Fibroblast of gingiva (primary cell): ENCODE measurements at places on chromosomes 16 and 17.

DNA sequence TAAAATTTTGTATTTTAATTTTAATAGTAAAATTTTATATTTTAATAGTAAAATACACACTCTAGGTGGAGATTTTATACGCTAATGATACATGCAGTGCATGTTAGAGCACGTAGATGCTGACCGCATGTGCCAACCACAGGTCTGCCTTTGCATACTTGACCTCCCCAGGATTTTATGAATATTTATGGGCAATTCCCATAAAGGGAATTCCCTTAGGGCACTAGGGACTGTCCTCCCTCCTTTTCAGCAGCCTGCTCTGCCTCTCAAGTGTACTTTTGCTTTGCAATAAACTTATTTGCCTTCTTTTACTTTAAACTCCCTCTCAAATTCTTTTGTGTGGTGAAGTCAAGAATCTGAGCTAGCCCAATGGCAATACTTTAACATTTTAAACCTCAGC, 217.7 kb upstream of the CDH8 start:
- no peak for DNase-seq

DNA sequence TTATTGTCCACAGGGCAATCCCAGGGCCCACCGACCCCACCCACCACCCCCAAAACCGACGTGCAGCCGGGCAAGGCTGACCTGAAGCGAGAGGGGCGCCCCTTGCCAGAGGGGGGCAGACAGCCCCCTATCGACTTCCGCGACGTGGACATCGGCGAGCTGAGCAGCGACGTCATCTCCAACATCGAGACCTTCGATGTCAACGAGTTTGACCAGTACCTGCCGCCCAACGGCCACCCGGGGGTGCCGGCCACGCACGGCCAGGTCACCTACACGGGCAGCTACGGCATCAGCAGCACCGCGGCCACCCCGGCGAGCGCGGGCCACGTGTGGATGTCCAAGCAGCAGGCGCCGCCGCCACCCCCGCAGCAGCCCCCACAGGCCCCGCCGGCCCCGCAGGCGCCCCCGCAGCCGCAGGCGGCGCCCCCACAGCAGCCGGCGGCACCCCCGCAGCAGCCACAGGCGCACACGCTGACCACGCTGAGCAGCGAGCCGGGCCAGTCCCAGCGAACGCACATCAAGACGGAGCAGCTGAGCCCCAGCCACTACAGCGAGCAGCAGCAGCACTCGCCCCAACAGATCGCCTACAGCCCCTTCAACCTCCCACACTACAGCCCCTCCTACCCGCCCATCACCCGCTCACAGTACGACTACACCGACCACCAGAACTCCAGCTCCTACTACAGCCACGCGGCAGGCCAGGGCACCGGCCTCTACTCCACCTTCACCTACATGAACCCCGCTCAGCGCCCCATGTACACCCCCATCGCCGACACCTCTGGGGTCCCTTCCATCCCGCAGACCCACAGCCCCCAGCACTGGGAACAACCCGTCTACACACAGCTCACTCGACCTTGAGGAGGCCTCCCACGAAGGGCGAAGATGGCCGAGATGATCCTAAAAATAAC, 3.0 kb downstream of the SOX9 start:
- no peak for DNase-seq

DNA sequence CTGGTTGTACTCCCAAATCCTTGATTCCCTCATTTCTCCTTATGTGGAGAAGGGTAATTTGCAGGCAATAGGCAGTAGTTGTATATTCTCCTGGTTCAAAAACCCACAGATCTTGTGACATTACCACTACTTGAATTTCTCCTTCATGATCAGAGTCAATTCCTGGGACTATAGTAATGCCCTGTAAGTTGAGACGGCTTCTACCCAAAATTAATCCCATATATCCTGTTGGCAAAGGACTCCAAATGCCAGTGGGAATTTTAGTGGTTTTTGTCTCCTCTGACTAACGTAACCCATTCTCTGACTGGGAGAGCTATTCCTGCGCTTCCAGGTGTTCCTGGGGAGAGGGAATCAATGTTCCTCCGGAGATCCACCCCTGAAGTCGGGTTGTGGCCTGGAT, 11.6 kb upstream of the ZNF689 start:
- peak; percentile 80 for DNase-seq

DNA sequence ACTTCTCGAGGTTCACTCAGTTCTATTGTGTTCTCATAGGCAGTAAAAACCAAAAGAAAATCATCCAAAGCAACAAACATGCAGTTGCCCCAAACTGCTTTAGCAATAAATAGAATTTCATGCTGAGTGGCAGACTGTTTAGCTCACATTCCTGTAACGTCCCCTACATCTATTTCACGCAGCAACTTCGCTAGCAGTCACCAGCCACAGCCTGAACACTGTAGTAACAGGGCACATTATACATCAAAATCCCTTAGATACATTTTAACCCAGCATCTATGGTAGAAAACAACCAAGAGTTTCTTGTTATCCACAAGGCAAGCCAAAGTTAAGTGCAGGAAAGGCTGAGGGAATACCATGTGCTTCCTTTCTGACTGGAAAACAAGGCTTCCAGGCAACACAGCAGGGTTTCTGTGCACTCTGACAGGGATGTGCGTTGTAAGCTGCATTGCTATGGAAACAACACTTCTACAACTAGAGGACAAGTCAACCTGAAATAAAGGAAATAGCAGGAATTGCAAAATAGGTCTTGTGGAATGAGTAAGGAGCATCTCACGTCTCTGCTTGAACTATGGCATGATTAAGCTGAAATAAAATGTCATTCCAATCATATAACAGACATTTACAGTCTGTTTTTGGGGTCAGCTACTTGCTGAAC, 55.4 kb downstream of the CFDP1 start:
- peak; percentile 98 for DNase-seq

GRCh38 chr16:10090816-10091215, 91.4 kb downstream of the GRIN2A start:
- peak; percentile 65 for DNase-seq

DNA sequence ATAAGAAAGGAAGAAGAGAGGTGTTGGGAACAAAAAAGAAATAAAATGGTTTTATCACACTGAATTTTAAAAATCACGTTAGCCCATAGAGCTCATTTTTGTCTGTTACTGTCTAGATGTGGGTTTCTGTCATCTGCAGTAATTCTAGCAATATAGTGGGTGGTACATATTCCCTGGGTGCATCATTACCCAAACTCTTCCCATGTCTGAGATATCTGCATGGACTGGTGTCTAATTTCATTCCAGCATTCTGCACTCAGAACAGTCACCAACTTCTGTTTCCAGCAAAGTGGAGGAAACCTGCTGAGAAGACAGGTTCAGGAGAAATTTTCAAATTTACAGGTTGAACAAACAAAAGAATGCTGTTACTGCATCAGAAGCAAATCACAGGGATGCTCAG, 263.8 kb downstream of the CDH11 start:
- DNase-seq: no peak

- DNase-seq: no peak
Measured at GRCh38 chr17:72931163-72931562, 161.3 kb downstream of the SLC39A11 start.

GRCh38 chr17:34764716-34765115, 185.3 kb downstream of the TMEM132E start:
- DNase-seq: no peak

GRCh38 chr16:29307598-29308507, 98.7 kb downstream of the NPIPB11 start:
- DNase-seq: peak; percentile 17

DNA sequence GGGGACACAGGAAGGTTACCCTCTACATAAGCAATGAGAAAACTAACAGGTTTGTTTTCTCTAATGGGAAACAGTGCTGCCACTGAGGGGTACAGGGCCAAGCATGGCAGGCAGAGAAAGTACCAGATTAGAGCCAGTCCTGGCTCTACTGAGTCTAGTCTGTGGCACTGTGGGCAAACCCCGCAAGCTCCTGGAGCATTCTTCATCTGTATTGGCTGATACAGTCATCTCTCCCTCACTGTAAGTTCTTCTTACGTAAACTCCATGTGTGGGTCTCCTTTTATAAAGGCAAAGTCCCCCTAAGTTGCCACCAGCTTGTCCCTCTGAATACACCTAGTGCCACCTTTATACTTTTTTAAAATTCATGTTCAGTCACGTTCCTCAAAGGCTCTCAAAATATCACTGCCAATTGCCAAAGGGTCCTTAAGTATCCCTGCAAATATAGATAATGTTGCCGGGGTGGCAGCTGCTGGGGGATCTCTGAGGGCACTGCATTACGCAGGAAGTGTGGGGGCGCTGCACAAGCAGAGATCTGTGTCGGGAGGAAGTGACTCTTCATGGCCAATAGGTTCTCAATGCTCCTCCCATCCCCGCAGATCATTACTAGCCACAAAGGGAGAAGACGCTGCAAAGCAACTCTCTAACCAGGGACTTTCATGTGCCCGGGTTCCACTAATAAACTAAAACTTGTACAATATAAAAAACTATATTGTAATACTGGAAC, 18.8 kb downstream of the XPO6 start:
- DNase-seq: no peak

DNA sequence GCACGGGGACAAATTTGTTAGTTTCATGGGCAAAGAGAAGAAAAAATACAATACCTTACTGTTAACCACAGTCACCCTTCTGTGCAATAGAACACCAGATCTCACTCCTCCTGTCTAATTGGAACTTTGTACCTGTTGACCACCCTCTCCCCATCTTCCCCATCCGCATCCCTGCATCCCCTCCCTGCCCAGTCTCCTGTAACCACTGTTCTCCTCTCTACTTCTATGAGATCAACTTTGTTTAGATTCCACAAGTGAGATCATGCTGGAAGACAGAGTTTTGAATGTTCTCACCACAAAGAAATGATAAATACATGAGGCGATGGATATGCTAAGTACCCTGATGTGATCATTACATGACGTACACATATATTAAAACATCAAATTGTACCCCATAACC, 47.7 kb downstream of the CLEC16A start:
- DNase-seq: peak; percentile 42

GRCh38 chr17:56897646-56898424, 16.0 kb downstream of the TRIM25 start:
- no peak for DNase-seq

DNA sequence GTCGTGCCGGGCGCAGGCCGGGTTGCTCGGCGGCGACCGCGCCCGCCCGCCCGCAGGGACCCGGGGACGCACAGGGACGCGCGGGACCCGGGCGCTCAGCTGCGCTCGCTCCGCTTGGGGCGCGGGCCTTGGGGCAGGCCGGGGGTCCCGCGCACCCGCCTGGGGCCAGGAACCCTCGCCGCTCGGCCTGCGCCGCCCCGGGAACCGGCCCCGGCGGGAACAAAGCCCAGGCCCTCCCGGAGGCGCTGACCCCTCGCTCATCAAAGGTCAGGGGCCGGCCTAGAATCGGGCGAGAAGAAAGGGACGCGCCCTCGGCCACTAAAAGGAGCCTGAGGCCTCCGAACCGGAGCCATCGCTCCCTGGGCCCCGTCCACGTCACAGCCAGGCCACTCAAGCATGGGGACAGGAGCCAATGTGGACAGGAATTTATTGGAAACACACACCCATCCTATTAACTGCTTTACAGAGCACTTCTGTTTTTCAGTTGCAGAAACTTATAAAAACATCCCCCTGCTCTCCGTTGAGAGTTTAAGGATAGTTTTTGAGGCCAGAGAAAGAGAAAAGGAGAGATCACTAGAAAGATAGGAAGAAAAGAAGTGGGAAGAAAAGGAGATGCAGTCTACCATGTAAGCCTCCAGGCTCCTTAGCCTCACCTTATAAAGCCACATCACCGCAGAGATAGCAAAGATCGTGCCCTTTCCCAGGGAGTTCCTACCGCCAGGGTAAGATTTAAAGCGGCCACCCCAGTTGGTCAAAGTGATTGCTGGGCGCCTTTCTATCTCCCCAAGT, 558 bp upstream of the ZFHX3 start:
- peak; percentile 62 for DNase-seq

- DNase-seq: no peak
Measured at GRCh38 chr17:68296217-68297191, 5.2 kb downstream of the ARSG start.

DNA sequence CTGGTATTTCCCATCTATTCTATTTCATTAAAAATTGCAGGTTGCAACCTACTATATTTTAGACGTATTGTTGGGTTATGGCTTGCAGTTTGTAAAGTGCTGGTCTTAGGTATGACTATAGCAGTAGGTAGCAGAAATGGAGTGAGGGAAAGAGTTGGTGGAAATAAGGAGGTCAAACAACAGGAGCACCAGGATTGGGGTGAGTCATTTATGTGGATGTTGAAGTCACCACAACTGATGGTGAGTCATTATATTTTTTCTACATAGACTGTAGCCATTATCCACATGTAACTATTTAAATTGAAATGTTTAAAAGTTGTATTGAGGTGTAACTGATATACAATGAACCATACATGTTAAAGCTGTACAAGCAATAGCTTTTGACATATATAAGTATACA, 25.0 kb upstream of the HS3ST3A1 start:
- peak; percentile 16 for DNase-seq

DNA sequence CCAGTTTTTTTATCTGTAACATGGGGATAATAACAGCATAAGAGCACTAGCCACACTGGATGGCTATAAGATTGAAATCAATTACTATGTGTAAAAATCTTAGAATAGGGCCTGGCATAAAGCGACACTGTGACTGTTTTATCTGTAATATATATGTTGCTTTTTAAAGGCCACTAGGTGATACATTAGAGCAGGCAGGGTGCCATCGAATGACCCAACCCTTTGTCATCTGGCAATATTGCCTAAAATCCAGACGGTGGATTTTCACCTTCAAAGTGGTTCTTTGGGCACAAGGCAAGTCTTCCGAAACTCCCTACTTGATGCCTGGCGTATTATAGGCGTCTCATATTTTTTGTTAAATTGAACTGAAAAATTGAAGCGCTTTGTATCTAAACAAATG, 69.1 kb downstream of the PRKCA start:
- DNase-seq: no peak

- no peak for DNase-seq
Measured at GRCh38 chr16:17160285-17160853, 310.4 kb downstream of the XYLT1 start.

DNA sequence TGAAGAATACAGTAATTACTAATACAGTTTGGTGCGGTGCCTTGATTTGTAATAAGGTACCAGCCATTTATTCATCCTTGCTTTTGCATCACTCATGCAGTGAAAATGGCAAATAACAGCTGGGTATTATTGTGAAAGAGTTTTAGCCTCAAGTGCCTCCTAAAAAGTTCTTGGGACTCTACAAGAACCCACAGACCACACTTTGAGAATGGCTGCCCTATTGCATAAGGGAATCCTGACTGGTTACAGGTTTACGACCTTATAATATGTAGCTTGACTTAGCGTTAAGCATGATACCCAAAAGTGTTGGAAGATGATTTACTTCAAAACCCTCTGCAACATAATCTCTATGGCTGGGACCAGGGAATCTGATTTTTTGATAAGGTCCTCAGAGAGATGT, 4.2 kb downstream of the MYH13 start:
- DNase-seq: no peak
